AG10803 (cell line): ENCODE measurements at places on chromosomes 13 and 19.
A peak's percentile ranks its signal among the peaks of the same experiment; 100 is the strongest.

- DNase-seq = peak; percentile 11
Measured at GRCh38 chr13:48731001-48731658, 77.4 kb downstream of the CYSLTR2 start.

DNA sequence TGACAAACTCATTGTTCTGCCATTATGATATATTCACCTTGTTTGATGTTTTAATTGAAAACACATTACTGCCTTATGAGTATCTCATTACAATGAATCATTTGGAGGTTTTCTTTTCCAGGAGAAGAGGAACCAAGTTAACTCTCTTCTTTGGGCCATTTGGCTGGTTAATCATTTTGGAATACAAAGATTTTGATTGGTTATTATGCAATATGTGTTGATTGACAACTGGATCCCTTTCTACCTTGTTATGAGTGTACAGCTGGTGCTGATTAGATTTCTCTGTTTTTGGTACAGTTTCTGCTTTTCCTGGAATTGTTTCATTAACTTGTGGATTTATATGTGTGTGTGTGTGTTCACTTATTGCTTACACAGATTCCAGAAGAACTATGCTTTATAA lies 49.2 kb upstream of the RGCC start:
- peak; percentile 26 for DNase-seq

DNA sequence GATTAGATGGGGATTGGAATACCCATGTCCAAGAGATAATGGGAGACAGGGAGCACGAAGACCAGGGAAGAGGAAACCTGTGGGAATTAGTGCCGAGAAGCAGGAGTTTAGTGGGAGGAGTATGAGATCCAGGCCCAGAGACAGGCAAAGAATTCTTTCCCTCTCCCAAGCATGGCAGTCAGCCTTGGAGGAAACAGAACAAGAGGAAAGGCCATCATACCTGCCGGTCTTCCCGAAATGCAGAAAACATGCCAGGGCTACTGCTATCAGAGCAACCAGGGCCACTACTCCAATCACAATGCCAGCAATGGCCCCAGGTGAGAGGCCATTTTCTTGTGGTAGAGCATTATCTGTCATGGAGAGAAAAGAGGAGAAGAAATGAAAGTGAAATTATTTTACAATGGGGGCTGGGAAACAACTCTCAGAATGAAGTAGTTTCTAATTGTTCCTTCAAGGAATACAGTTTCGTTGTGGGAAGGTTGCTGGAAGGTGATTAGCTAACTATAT lies 16.1 kb downstream of the CEACAM1 start:
- no peak for DNase-seq

- DNase-seq = no peak
Measured at GRCh38 chr13:74442751-74443150, 308.5 kb upstream of the KLF12 start.

- DNase-seq = peak; percentile 64
Measured at GRCh38 chr13:50082426-50083281, 67.4 kb downstream of the KCNRG start.

GRCh38 chr19:17409990-17410389 lies 4.6 kb upstream of the BST2 start:
- DNase-seq = peak; percentile 37

- DNase-seq = peak; percentile 29
Measured at GRCh38 chr19:42529248-42529764, 1.0 kb upstream of the CEACAM1 start.

DNA sequence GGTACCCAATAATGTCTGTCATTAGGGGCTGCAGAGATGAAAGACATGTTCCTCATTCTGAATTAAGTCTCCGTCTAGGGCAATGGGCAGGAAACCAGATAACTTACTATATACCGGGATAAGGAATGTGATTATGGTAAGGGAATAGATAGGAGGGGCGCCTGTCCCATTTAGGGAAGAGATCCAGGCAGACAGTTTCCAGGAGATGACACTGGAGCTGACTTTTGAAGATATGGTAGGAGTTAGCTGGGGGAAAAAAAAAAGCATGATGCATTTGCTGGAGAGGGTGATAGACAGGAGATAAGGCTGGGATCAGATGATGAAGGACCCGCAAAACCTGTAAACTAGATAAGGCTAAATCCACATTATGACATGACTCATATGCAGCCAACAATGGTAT lies 340.7 kb downstream of the DCT start:
- DNase-seq = no peak

- DNase-seq = no peak
Measured at GRCh38 chr19:54201172-54201701, 579 bp downstream of the RPS9 start.

DNA sequence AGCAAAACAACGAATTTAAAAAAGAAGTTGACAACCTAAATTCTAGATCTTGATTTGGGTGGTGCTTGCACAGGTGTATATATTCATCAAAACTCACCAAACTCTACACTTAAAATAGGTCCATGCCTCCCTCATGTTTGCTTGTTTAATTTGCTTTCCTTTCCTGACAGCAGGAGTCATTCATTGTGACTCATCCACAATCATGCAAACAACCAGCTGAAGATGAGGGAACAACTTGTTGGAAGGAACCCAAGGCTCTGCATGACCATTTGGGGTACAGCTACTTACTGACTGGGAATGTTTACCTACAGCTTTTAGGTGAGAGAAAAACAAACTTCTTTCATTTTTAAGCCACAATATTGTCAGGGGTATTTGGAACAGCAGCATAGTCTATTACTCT lies 96.6 kb downstream of the RXFP2 start:
- peak; percentile 48 for DNase-seq

DNA sequence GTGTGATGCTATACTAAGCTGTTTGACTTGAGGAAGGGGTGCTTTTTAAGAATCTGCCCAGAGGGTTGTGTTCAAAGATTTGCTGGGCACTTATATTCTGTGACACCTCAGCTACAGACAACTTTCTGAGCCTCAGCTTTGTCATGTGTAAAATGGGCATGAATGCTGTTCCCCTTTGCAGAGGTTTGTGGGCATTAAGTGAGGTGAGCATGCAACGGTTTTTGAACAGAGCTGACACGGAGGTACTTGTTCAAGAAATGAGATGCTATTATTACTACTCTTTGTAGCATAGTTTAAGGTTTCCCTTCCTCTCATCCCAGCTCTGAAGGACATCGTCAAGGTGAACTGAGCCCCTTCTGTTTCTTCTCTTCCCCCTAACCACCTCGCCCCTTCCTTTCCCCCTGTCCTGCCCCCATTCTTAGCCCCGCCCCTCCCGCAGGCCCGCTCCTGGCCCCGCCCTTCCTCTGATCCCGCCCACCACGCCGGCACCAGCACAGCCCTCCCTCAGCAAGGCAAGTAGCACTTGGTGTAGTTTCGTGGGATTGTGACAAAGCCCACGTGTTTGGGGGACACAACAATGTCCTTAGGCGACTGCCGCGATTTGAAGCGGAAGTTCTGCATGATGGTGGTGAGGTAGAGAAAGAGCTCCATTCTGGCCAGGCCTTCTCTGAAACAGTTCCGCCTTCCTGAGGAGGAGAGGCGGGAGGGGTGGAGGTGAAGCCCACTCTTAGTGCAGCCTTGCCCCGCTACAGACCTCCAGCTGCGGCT lies 26.1 kb upstream of the CYP2A7 start:
- DNase-seq = no peak

- DNase-seq = peak; percentile 66
Measured at GRCh38 chr19:8571006-8571411, 6.2 kb downstream of the MYO1F start.

- DNase-seq = peak; percentile 90
Measured at GRCh38 chr19:16382775-16383543, 58.3 kb downstream of the KLF2 start.
